Cardiac muscle cell (in vitro differentiated cells and primary cell): ENCODE measurements at places on chromosomes 12 and 14. TPM values are rescaled to one million over a fixed set of nuclear protein-coding genes. Genes with fewer than 3 reads are reported as not detected.

INHBC gene
- 0.11 TPM in 1 of 2 replicates, not detected in the other for polyA plus RNA-seq

FGF23 gene
- polyA plus RNA-seq, result 0.17 and 1.1 TPM in 2 replicates

LGR5 gene
- 0.34 TPM in 1 of 2 replicates, not detected in the other for polyA plus RNA-seq

DNA sequence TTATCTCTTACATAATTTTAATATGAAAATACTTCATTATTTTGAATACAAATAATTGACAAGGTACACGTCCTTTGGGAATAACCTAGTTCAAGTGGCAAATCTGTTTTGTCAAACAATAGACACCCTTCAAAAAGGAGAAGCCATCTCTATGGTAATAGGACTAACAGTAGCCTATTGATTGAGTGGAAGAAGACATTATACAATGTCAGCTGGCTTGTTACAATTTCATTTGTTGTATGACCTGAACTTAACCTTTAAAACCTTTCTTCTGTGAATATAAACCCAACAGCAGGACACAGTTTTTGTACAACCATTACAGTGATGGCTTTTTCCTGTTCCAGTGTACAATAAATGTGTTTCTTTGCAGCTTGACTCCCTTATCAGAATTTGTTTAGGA lies 8.1 kb downstream of the TMEM260 start:
- H3K27me3 ChIP-seq, result no peaks in the 10 kb centered on the region
- no peak overlapping the region for H3K27ac ChIP-seq
- peaks cover 4% of the 10 kb centered on the region for H3K36me3 ChIP-seq
- no peak for DNase-seq
- no peak overlapping the region for H3K4me3 ChIP-seq

- no peak for DNase-seq
- H3K4me3 ChIP-seq, result no peak overlapping the region
Measured at GRCh38 chr14:91723501-91723900, 8.4 kb downstream of the CATSPERB start.
